ENCODE measurements at places on chromosomes 6 and 20. TPM values are rescaled to one million over a fixed set of nuclear protein-coding genes. Genes with fewer than 3 reads are reported as not detected.

The MUCL3 gene
- 0.21 TPM for total RNA-seq

The F13A1 gene
- total RNA-seq = 1.3 TPM

- DNase-seq = no peak
Observed at GRCh38 chr6:35596448-35597442, 84.0 kb upstream of the TULP1 start.

GRCh38 chr6:184161-184700 lies 108.1 kb upstream of the DUSP22 start:
- no peak for DNase-seq

GRCh38 chr6:127690092-127690491 lies 113.1 kb downstream of the C6orf58 start:
- no peak for DNase-seq

The TEAD3 gene
- 33.9 TPM for total RNA-seq
